ENCODE measurements at places on chromosomes 1 and 21.

GRCh38 chr1:14236097-14236496, 362.4 kb upstream of the KAZN start:
- DNase-seq: no peak

- no peak for DNase-seq
Measured at GRCh38 chr21:31216206-31216605, 127.9 kb downstream of the TIAM1 start.

DNA sequence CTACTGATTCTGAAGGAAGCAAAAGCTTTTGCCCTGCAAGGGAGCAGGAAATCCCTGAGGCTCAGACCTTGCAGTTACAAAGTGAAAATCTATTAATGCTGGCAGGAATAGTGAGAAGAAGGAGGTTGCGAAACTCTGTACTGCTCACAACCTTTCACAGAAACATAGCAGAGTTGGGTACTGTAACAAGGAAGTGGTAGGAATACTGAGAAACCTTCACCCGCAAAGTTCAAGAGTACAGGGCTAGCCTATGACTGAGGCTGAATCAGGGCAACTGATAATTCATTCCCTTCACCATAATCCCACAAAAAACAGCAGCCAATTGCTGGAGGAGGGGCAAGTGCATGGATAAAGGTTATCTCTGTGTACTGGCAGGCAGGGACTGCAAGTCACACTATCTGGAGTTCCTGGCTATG, 23.9 kb upstream of the KCTD3 start:
- DNase-seq: no peak

DNA sequence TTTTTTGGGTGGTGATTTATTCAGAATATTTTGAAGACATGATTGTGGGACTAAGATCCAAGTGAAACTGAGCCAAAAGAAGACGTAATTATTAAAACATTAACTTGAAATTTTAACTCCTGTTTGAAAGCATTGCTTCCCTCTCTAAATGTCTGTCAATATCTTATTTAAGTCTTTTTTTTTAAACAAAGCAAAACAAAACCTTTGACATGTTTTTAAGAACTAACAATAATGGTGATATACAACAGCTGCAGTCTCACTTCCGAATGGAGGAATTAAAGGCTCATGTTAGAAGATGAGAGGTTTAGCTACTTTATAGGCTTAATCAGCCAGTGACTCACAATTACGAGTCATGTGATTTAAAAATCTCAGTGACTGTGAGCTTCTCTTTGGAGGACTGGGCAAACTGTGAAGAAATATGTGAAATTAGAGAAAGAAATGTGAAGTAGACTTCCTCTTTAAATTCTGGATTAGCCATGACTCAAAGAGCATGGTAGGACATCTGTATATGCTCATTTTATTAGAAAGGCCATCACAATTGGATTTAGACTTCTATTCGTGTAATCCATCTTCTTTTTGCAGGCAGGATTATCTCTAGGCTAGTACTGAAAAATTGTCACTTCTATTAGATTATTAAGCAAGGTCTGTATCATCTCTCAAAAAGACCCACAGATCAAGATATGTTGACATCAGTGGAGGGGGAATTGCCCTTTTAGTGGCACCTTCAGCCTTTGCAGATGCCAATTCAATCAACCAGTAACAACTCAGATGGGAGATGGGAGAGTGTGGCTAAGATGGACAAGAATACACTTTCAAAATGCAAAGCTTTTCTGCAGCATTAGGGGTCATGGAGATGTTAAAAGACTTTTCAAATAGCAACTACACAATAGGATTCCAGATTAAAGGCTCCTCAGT, 28.7 kb downstream of the KCNA3 start:
- peak; percentile 42 for DNase-seq

DNA sequence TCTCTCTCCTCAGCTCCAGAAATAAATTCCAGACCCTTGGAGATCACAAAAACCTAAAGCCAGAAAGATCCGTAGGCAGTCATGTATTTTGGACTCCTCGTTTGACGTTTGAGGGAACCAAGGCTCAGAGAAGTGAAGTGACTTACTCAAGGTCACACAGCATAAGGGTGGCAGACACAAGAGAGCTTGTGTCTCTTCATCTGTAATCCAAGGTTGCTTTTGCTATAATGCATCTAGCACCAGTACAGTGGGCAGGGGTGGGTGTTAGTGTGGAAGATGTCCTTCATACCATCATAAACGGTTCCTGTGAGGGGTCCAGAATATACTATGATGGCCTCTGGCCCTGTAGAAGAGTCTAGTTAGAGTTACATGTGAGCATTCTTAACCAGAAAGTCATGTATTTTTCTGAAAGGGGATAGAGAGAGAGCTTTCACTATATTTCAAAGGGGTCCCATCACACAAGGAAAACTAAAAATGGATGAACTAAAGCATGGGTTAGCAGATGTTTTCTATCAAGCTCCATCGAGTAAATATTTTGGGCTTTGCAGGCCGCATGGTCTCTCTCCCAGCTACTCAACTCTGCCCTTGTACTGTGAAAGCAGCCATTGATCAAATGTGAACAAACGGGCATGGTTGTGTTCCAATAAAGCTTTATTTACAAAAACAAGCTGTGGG, 144.9 kb downstream of the TOMM20 start:
- DNase-seq: no peak

Measured in CD4-positive, alpha-beta T cell treated with Interleukin-4 for 1 hour (primary cell).